ENCODE measurements at places on chromosomes 2 and 18. TPM values are rescaled to one million over a fixed set of nuclear protein-coding genes. Genes with fewer than 3 reads are reported as not detected.

The LDLRAD4 gene
- 1.8 TPM for total RNA-seq

The FAM110C gene
- total RNA-seq, result 0.07 TPM

The CYS1 gene
- 2.6 TPM for total RNA-seq

The HS1BP3 gene
- 29.2 TPM for total RNA-seq

The TTLL4 gene
- total RNA-seq, result 9.8 TPM

The MTCL1 gene
- total RNA-seq, result 22.6 TPM

The DSG4 gene
- not detected for total RNA-seq

The TUBB8B gene
- total RNA-seq, result not detected

The FZD7 gene
- total RNA-seq, result 24.8 TPM

The HAAO gene
- 0.85 TPM for total RNA-seq

The TAF4B gene
- total RNA-seq, result 3.3 TPM

The GNLY gene
- total RNA-seq, result not detected

The ELOA2 gene
- total RNA-seq, result not detected

The NYAP2 gene
- total RNA-seq, result not detected

The HOXD10 gene
- total RNA-seq, result not detected

The HOXD4 gene
- 4.6 TPM for total RNA-seq

The PTPRM gene
- total RNA-seq, result 101 TPM
